Inflammatory macrophage (primary cell): ENCODE measurements at places on chromosomes 7 and 10.

DNA sequence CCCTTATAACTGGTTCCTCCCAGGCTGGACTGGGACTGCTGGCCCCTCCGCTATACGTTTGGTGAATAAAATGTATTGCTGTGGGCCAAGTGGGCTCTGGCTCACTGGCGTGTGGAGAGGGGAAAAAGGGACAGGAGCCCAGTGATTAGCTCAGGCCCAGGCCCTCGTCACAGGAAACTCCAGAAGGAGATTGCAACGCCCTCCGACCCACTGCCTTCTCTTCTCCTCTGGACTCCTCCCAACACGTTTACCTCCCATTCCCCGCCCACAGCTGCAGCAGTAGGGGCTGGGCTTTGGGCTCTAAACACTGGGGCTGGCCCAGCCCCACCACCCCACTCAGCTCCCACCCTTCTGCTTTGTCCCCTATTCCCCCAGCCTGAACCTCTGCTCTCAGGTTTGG is 173.9 kb downstream of the NEURL1 start:
- DNase-seq, result peak; percentile 22

DNA sequence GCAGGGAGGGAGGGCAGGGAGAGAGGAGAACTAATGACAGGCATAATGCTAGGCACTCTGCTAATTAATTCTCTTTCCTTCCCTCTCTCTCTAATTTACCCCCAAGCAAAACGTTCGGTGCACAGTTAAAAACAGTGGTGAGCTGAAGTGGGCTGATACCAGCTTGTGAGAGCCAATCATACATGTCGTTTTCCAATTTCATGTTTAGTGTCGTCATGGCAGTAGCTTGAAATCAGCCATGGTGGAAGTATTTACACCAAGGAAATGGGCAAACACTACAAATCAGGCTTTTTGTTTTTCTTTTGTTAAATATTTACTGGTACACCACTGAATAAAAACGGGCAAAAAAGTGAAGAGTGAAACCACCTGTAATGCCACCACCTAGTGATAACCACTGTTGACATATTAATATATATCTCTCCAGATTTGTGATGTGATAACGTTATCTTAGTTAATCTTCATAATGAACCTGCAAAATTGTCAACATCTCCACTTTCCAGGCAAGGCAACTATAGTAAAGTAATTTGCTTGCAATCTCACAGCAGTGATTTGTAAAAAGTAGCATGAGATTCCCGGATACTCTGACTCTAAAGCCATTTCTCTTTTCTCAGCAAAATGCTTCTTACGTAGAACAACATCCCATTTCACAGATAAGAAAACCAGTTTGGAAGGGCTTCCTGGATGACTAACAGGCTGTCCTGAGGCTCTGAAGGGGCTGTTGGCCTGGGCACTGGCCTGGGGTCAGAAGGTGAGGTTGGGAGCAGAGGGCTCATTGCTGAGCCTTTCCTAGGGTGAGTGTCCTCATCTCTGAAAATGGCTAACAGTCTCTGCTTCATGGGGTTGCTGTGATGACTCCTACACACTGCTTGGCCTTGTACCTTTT is 83.7 kb downstream of the ATXN7L1 start:
- no peak for DNase-seq

GRCh38 chr10:98096316-98096715 is 38.1 kb upstream of the R3HCC1L start:
- DNase-seq, result no peak

GRCh38 chr10:1729751-1730150 is 7.6 kb downstream of the ADARB2 start:
- no peak for DNase-seq

DNA sequence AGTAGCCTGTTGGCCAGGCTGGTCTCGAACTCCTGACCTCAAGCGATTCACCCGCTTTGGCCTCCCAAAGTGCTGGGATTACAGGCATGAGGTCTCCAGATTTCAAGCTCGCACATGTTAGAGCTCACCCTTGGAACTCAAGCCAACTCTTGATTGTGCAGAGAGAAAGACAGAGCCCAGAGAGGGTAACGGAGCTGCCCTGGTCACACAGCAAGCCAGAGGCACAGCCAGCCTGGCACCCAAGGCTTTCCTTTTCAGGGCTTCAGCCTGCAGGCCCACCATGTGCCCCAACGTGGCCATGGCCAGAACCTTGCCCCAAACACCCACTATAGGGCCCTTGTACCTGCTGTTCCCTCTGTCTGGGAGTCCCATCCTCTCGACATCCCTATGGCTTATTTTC is 49.1 kb upstream of the CUX1 start:
- DNase-seq, result no peak

DNA sequence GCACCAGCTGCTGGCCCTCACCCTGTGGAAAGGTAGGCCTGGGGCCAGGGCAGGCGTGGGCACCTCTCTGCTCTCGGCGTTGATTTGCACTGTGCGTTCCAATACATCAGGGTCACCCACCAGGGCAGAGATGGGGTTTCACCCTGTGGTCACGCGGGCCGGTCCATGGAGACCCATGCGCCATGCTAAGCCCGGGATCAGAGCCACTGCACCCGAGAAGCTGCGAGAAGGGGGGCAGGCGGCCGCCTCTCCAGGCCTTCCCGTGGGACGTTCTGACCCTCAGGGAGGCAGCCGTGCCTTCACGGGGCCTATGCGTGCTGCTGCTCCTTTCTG is 11.1 kb downstream of the GET4 start:
- DNase-seq, result no peak

DNA sequence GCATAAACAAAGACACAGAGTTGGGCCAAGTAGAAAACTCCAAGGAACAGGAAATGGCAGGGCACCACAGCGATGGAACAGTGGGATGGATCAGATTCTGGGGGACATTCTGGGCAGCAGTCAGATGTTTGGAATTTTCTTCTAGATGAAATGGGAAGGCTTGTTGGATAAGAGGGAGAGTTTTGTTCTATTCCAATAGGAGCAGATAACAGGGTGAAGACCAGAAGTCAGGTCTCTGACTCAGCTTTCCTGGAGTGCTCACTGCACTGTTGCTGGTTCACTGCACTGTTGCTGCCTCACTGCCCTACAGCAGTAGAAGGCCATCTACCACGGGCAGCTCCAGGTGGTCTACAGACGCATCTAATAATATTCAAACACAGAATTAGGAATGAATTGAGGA is 135.6 kb downstream of the ATE1 start:
- no peak for DNase-seq

- DNase-seq, result peak; percentile 70
Measured at GRCh38 chr10:101848894-101849351, 5.3 kb upstream of the KCNIP2 start.

DNA sequence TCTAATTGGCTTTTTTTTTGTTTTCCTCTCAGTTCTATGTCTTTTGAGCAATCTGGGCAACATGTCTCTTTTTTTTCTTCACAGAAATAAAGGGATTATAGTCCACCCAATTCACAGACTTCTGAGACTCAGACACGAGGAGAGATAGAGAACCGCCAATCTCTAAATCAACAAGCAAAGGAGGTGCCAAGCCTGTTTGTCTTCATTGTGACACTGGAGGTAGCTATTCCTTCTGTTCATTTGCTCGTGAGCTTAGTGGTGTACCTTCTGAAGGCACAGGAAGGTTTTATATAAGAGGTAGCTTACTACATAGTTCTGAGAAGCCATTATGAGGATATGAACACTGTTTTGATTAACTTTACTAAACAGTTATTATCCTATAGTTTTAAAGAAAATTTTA is 6.1 kb downstream of the EPHB6 start:
- DNase-seq, result no peak

GRCh38 chr10:404346-404745 is 269.1 kb downstream of the ZMYND11 start:
- DNase-seq, result no peak

- DNase-seq, result no peak
Measured at GRCh38 chr10:103145860-103146466, 47.1 kb downstream of the NT5C2 start.

GRCh38 chr10:101489355-101489754 is 98.7 kb downstream of the POLL start:
- no peak for DNase-seq

DNA sequence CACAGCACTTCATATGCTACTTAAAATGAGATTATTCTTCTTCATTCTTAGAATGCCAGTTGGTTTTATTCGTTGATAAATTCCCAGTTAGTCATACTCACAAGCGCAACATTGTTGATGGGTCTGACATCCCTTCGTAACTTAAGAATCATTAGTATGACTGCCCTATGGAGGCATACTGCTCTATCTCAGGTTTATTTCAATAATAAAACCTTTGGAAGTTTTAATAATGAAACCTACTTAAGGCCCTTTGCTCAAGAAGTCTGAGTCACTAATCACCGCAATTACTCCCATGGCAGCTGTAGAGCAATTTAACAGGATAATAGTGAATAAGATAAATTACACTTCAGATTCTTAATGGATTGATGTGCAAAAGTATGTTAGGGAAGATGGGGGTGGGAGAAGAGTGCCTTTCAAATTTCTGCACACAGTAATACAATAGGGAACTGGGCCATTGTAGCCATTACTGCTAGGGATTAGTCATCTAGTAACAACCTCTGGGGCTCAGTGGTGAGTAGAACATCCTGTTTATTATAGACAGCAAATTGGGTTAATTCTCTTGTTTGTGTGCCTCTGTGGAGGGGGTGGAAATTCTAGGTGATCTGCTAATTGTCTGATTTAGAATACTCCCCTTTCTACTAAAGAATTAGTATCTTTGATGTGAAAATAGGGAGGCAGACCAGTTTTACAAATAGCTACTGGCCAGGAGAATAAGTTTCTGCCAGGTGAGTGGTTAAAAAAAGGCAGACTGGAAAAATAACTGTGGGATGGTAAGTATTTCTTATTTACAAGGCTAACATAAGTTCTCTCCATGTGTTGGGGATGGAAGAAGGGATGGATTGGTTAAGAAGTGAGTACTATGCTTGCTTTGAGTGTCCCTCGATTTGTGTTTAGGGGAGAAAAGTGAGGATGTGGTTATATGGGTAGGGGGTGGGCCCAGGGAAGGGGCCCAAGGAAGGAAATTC is 74.5 kb upstream of the VKORC1L1 start:
- DNase-seq, result peak; percentile 34

DNA sequence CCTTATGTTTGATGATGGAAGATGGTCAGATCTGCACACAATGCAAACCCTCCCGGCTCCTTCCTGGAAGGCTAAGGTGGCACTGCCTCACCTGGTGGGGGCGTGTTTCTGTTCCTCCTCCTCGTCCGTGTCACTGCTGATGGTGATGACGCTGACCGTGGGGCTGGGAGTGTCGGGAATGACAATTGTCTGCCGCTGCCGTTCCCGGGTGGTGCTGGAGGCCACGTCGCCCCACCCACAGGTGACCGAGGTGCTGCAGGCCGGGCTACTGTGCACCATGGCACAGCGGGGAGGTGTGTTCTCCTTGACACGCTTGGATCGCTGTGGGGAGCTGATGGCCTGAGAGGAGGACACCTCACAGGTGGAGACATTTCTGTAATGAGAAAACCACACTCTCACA is 73.1 kb downstream of the CLEC2L start:
- no peak for DNase-seq

GRCh38 chr10:98328163-98328562 is 60.2 kb upstream of the LOXL4 start:
- no peak for DNase-seq

DNA sequence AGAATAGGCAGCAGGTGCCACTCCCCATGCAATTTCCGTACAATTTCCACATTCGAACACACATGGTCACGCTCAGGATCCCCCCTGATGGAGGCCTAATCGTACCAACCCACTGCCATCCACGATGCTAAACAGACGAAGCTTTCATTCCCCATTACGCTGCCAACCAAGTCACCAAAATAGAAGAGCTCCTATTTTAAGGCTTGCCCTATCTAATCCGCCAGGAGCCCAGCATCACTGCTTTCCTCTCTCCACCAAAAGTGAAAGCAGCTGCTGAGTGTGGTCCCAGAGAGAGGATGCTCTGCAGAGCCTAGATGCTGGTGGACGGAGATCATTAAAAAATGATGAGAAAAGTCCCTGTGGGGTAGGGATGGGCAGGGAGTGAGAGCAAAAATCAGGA is 43.3 kb downstream of the HSPA12A start:
- no peak for DNase-seq
